ENCODE measurements at places on chromosomes 1 and 21.
A peak's percentile ranks its signal among the peaks of the same experiment; 100 is the strongest.

DNA sequence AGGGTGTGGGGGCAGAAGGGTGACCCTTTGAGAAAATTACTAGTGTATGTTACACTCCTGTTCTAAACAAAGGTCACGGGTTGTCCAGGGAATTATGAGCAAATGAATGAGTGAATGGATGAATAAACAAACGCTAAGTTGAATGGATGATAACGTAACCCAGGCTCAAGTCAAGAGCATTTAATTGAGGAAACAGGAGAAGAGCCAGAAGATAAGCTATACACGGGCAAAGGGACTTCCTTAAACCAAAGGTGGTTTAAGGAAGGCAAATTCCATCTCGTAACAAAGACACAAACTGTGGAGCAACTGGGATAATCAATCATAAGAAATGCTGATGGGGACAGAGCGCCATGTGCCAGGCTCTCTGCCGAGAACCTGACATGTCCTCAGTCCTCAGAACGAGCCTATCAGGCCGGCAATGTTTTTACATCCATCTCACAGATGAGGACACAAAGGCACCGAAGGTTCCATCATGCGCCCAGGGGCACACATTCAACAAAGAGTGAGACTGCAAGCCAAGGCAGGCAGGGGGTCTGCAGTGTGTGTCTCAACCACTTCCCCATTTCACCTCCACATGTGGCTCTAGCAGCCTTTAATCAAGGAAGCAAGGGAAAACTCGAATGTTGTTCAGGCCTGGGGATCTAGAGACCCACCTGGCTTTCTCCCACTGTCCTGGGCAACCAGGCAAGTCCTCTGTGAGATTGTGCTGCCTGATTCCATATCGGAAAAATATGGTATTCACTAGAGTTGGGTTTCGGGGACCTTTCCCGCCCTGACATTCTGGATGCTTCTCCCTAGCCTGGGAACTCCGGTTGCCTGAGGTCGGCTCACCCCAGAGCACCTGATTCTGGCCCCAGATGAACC is 126.8 kb upstream of the EDN2 start:
- peak; percentile 36 for DNase-seq

DNA sequence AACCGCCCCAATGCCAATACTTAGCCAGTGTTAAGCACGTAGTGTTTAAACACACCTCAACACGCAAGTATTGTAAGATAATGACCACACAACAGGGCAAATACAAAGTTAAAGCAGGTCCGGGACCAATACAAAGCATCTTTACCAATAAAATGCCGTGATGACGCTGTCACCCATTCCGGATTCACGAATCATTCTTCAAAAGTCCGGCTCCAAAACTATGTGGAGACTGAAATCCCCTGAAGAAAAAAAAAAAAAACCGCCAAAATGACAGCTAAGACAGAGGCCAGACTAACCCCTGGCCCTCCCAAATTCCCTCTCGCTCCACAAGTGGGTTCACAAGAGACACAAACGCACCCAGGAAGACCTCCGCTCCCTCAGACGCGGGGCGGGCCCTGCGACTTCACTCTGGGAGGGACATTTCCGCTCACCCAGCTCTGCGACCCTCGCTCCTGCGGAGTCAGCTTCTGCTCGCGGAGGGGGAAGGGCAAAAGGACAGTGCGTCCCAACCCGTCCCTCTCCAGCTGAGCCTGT is 625 bp upstream of the DARS2 start:
- no peak for DNase-seq

DNA sequence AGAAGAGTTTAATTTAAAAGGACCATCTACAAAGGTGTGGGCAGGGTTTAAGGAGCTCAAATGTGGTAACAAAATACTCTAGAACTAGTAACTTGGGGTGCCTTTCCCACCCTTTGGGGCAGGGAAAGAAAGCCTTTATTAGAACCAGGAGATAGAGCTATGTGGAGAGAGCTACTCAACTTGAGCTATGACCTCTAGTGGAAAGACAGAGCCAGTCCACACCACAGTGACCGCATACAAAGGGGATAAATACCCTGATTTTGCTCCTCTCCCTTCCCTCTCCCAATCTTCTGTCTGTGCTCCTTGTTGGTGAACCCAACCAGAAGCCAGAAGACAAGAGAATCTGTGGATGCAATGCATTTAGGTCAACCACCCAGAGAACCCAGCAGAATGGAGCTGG is 54.4 kb upstream of the JAK1 start:
- no peak for DNase-seq

DNA sequence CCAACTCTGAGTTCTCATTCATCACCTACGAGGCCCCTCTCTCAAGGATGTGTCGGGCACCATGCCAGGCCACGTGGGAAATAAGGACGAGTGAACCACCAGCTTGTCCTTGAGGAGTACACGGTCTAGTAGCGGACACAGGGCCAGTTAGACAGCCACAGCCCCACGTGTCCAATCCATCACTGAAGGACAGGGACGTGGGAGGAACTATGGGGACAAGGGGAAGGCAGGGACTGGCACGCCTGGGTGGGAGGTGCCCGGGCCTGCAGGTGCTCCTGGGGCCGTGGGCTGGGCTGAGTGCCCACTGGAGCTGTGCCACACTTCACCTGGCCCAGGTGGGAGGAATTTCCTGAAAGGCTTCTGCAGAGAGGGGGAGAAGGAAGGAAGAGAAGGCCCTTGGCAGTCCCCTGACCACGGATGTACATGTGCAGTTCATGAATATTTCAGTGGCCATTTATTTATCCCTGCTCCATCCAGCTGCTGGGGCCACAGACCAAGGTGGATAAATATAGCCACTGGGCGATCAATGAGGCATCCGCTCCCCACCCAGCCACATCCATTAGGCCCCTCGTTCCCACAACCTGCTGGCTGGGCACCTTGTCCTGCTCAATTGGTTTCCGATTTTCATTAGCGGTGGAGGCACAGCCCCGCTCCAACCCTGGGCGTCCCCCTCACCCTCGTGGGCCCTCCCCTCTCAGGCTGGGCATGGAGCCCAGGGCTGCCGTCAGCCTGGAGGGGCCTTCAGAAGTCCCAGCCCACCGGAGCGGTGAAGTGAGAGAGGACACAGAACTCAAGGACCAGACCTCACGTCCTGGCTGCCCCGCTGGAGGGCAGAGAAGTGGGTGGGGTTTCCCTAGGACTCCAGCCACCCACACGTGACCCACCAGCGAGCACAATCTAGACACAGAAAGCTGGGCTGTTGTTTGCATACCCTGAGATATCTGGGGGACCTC is 59.5 kb downstream of the CASZ1 start:
- no peak for DNase-seq

DNA sequence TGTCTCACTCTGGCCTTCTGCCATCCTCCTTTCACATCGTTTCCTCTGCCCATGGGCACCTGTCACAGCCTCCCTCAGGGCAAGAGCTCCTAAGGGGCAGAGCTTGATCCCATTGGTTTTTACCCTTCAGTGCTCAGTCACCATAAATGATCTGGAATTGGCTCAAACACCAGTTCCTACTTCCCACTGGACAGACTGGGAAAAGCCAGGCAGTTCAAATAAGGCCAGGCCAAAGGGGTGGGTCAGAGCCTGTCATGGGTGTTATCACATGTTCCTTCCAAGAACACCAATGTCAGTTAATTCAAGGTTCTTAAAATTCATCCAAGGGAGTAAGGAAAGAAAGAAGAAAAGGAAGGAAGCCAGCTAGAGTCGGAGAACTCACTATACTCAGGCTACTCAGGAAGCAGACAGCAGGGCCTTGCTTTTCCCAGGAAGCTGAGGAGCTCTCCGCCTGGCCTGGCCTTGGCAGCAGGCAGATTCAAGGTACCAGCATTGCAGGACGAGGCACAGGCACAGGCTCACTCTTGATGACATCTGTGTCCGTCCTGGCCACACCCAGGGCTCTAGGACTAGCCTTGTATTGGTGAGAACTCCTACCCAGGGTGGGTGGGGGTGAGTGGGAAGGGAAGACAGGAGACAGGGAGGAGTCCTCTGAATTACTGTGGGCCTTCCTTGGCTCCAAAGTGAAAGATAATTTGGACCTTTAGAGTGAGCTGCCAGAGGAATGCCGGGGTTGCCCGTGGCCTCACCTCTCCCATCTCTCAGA is 32.2 kb upstream of the ARTN start:
- DNase-seq: no peak

GRCh38 chr1:74161497-74161896 is 36.5 kb downstream of the LRRIQ3 start:
- DNase-seq: no peak

GRCh38 chr1:64004451-64005025 is 198.9 kb upstream of the UBE2U start:
- peak; percentile 65 for DNase-seq

DNA sequence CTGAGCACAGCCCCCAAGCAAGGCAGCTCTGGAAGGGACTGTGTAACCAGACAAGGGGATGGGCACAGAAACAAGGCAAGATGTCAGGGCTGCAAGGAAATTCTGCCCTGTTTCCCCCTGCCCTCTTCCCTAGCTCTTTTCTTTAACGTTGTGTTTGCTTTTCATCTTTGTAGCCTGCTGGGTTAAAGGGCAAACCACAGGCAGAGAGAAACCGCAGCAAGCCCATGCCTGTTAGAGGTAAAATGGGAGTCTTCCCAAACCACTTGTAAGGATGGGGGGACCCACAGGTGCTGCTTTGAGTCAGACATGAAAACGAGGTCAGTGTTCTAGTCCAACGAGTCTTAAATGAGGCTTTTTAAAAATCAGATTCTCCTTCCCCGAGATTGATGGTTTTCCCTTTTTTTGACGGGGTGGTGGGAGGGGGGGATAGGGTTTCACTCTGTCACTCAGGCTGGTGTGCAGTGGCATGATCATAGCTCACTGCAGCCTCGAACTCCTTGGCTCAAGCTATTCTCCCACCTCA is 13.3 kb downstream of the TGFBR3 start:
- DNase-seq: no peak

- DNase-seq: no peak
These were observed 93.1 kb upstream of the BCAR3 start for GRCh38 chr1:93774707-93775106.

DNA sequence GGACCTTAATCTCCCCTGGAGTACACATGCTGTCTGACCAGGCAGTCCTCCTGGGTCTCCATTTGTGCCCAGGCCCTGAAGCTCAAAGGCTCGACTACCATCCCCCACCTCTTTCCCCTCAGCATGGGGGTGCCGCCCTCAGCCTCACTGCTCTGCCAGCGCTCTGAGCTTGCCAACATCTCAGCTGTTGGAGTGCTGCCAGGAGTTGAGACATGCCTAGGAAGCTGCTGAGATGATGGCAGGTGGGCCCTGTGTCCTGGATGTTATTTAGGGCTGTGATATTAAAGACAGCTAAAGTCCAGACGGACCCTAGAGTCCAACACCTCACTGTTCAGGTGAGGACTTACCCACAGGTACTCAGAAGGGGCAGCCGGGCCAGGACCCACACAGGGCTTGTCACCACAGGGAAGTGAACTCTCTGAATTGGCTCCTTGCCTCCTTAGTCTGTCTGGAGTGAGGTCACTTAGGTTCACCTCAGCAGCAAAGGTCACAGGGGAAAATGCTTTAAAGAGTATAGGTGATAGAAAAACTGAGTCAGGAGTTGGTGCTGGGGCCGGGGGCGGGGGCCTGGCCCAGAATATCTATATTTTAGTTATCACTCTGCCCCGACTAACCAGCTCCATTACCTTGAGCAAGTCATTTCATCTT is 19.7 kb upstream of the KCNC4 start:
- no peak for DNase-seq

GRCh38 chr1:165565751-165566490 is 22.1 kb downstream of the LRRC52 start:
- no peak for DNase-seq

DNA sequence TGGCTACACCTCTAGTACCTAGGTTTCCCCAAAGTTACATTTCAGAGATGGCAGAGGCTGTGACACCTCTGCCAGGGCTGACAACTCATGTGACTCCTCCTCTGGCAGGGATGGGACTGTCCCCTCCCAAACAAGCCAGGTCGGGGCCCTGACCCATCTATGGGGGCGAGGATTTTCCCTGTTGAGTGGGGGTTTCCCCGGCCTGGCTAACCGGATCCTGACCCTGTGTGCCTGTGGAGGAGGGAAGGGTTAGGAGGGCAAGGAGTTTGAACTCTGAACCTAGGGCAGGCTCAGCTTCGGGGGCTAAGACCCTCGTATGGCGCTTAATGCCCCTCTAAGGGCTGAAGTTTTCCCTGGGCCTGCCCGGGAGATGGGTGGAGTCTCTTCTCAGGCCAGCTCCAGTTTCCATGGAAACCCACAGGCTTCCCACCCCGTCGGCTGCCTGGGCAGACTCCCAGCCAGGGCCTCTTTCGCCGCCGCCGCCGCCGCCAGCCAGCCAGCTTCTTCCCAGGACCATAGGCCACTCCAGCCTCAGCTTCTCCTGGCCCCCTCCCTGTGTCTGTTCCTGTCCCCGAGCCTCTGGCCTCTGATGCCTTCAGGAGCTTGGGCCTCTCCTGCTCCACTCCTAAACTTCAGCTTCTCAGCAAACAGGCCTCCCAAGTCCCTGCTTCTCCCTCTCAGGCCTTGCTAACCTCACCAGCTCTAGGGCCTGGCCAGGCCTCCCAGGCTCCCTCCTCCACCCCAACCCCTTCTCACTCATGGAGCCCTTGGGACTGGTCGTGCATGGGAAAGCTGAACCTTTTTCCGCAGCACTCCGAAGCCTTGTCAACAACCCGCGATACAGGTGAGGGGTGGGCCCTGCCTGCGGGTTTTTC is at the start of gene BTBD19:
Gene BTBD19 (plus strand): TSS at position 461 of the 875 bp plus-strand sequence. CDS start 298 bp downstream, at position 759.
- DNase-seq: peak; percentile 96

DNA sequence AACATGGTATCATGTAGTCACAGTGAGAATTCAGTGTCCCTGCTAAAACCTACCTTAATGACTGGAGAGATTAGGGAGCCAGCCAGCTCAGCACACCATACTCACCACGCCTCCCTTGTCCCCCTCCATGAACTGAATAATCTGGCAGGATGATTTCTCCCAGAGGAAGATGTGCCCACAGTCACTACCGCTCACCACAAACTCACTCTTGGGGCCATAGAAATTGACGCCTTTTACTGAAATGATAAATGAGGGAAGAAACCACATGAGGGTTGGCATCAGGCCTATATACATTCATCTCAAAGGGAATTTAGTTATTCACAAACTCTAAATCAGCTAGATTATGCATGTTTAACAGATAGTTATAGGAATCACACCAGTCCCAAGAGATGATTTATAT is 17.4 kb downstream of the PEA15 start:
- DNase-seq: no peak

DNA sequence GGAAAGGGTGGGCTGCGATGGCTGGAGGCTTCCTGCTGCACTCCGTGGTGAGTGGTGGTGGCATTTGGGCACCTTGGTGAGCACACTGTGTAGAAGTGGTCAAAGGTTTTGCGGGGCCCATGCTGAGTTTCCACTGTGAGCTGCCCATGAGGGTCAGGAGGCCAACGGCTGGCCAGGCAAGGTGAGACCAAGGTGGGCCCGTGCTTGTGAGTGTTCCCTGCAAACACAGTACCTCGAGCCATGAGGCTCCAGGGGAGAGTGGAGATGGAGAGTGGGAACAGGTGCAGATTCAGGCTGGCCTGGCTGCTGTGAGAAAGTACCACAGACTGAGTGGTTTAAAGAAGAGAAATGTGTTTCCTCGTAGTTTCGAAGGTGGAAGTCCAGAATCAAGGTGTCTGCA is 40.8 kb downstream of the AJAP1 start:
- DNase-seq: no peak

DNA sequence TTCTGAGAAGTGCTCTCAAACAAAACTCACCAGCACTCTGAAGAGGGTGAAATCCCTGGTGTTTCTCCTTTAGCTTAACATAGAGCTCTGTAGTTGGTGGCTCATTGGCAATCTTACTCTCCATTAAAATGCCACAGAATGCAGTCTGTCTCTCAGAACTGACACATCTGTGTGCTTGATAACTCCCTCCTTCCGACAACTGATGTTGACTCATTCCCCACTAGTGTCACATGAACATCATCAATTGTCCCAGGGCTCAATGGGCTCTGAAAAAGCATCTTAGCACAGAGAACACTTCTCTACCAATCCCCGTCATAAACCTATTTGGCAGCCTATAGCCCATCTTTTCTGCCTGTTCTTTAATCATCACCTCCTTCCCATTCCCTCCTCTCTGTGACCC is 133.2 kb upstream of the ZC3H11B start:
- no peak for DNase-seq

All from islet precursor cell (in vitro differentiated cells).